ENCODE measurements at places on chromosomes 13 and 19.

DNA sequence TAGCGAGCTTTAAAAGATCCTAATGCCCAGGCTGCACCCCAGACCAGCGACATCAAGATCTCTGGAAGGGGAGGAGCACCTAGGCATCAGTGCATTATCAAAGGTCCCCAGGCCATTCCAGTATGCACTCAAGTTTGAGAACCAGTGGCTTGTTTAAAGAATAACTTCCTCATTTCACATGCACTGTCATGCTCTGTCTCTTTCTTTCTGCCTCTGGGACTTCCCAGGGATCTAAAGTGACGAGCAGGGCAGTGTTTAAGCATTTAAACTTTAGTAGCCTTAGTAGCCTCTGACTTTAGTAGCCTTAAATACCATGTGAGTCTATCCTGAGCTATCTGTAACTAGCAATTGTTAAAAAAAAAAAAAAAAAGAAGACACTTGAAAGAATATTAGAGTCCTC is 8.9 kb upstream of the FARP1 start:
- no peak for DNase-seq

- no peak for DNase-seq
Observed at GRCh38 chr19:55687281-55688201, 12.5 kb downstream of the EPN1 start.

DNA sequence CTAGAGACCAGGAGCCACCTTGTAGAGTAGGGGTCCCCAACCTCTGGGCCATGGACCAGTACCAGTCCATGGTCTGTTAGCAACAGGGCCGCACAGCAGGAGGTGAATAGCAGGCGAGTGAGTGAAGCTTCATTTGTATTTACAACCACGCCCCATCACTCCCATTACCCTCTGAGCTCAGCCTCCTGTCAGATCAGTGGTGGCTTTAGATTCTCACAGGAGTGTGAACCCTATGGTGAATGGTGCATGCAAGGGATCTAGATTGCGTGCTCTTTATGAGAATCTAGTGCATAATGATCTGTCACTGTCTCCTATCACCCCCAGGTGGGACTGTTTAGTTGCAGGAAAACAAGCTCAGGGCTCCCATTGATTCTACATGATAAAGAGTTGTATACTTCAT is 303.6 kb downstream of the KCNRG start:
- DNase-seq = no peak

- DNase-seq = no peak
Observed at GRCh38 chr19:1502433-1503088, 10.3 kb downstream of the ADAMTSL5 start.

DNA sequence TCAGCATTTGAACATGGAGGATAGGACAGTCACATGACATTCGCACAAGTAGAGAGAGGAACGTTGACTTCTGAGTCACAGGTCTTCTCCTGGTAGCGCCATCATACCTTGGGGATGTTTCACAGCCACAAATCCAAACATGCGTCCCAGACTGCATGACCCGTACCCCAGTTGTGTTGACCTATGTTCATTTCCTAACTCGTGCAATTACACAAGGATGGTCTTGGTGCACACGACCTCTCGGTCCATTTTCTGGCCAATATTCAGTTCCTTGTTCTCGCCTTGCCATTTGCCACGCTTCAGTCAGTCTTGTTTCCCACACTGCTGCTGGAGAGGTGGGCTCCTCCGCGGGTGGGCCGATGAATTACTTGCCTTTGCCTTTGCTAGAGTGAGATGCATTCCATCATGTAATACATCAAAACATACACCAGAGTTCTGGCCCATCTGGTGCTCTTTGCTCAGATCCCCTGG is 87.3 kb downstream of the COL4A2 start:
- DNase-seq = no peak

DNA sequence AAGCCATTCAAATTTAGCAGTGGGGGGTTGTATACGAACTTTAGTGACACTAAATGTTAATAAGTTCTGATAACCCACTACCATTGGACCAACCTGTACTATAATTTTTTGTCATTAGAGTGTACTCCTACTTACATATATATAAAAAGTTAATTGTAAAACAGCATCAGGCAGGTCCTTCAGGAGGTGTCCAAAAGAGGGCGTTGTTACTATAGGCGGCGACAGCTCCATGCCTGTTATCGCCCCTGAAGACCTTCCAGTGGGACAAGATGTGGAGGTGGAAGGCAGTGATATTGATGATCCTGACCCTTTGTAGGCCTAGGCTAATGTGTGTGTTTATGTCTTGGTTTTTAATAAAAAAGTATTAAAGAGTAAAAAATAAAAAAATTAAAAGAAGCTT is 27.5 kb downstream of the SPRYD7 start:
- DNase-seq = no peak

GRCh38 chr19:39112338-39112890 is 13.2 kb upstream of the PAK4 start:
- no peak for DNase-seq

GRCh38 chr13:75723901-75724300 is 87.8 kb downstream of the LMO7 start:
- DNase-seq = no peak

DNA sequence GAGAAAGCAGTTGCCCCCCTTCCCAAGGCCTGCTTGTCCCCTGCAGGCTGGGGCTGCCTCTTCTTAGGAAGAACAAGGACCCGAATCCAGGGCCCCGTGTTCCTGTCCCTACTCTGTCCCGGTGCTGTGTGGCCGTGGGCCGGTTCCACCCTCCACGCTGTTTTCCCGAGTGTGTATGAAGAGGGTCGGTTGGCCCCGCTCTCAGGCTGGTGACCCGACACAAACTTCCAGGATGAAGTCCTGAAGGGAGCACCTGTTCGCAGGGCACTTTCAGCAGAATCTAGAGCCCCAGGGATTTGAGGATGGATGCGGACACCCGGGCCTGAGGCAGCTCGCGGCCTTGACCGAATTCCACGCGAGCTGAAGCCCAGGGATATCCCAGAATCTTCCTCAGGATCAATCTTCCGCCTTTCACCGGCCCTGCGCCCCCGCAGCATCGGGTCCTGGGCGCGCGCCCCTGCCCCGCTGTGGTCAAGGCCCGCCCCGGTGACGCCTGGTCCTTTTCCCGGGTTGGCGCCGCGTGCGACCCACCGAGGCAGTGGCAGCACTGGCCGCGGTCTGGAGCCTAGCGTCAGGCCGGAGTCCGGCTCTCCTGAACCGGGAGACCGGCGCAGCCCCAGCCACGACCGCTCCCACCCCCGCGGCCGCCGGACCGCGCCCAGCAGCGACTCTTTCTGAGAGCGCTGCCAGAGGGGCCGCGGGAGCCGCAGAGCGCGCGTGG is 528 bp upstream of the CHST8 start:
- no peak for DNase-seq

DNA sequence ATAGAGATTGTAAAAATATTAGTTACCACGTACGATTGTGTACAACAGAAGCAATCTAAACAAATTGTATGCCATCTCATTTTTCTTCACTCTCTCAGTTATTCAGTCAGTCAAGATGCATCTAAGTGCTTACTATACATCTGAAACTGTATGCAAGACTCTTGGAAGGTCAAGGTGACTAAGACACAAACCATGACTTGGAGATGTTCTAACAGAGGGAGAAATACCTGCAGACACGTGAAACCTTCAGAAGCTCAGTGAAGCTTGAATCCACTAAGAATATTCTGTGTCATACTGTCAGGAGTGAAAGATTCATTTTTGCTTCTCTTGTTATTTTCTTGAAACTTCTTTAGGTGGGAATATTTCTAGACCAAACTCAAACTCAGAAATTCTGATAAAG is 365.4 kb downstream of the ITGBL1 start:
- DNase-seq = no peak

GRCh38 chr13:46593398-46593797 is 40.4 kb downstream of the LRCH1 start:
- DNase-seq = no peak

DNA sequence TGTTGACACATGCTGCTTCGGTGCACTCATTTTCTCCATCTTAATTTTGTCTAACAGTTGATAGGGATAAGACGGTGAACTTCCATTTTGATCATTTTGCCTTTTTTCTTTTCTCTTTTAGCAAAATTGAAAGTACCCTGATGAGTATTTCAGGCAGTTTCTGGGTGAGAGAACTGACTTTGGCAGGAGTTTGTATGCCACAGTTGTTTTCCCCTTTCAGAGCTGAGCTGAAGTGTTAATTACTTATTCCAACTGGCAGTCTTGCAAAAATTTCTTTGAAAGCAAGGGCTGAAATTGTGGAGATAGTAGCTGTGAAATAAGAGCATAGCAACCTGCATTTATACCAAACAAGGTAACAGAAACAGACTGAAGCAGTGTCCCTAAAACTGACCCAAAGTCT is 180.2 kb downstream of the SLITRK5 start:
- DNase-seq = no peak

DNA sequence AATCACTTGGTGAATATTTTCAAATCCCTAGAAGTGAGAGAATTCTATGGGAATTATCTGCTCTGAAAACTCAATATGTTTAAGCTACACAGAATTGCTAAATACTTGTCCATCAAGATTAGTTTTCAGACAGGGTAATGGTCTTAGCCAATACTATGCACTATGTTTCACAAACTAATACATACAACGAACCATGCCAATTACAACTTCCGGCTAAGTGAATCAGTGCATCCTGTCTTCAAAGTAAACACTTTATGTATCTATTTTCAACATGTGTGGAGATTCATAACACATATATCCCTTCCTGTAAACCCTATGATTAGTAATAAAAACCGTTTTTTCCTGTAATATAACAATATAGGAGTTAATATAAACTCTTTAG is 181.5 kb downstream of the POSTN start:
- no peak for DNase-seq

GRCh38 chr13:72521940-72522661 is 205.3 kb downstream of the MZT1 start:
- no peak for DNase-seq

DNA sequence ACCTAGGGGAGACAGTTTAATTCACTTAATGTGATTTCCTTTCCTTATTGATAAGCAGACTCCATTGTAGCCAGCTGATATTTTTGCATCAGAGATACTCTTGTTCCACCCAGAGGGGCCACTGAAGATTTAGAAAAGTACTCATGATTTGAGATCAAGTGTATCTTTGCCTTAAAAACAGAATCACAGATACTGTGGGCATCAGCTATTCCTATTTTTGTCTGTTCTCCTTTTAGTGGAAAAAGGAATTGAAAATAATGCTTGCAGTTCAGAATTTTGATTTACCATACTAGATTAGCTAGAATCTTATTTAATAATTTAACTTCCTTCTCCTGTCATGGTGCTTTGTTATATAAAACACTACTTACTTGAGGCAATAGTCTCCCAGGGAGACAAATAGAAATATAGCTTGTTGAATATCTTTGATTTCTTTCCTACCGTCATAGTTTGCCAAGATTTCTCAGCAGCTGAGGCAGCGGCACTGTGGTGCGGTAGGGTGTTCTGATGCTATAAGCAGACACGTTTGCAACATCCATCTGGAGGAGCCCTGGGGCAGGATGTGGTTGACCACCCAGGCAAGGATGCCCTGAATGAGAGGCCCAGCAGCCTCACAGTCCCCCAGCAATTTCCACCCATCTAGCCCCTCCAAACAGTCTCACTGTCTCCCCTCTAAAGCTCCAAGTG is 47.0 kb upstream of the RAP2A start:
- DNase-seq = no peak

DNA sequence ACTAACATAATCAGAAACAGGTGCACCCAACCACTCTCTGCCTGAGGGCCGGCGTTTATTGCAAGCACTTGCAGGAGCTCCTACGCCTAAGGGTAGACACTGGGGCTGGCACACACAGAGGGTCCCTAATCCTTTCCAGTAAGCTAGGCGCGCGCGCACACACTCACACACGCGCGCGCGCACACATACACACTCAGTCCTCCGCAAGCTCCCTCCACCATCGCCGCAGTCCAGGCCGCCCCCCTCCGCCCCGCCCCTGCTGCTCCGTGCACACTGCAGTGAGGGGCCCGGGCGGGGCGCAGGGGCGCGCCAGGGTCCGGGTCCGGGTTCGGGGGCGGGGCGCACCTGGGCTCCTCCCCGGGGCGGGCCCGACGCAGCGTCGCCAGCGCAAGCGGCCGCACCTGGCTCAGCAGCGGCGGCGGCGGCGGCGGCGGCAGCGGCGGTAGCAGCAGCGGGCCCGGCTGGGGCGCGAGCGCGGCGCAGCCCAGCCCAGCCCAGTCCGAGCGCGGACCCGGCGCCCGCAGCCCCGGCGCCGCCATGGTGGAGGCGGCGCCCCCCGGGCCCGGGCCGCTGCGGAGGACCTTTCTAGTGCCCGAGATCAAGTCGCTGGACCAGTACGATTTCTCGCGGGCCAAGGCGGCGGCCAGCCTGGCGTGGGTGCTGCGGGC is at the start of gene CAMSAP3:
Gene CAMSAP3, plus strand, starts transcription at position 398 of the 668 bp plus-strand sequence. Its CDS starts 140 bp downstream, at position 538.
- no peak for DNase-seq

DNA sequence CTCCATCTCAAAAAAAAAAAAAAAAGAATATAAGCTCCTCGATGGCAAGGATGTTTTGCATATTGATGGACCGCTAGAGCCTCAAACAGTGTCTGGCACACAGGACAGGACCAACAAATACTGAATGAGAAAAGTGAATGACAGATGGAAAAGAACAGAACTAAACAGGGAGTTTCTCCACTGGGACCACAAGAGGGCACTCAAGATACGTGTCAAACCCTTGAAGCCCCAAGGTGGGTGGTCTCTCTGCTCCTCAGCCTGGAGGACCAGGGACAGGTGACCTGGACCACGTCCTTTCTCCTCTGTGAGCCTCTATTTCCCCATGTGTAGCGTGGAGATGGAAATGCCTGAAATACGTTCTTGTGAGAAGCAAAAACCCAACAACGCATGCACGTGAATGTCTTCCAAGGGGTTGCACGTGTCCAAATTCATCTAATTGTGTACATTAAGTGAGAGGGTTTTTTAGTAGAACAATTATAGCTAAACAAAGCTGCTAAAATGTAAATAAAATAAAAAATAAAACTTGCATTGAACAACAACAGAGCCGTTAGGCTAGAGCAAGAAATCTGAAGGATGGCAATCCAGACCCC is 5.7 kb upstream of the CDC42EP5 start:
- DNase-seq = no peak

GRCh38 chr13:110306960-110307766 is at the start of the genes COL4A1 and COL4A2:
TSS of gene COL4A1 (minus strand) at chr13:110307157. CDS start at chr13:110307027, 130 bp downstream.
TSS of gene COL4A2 (plus strand) at chr13:110307284. CDS start at chr13:110307904, 620 bp downstream.
- DNase-seq = no peak

- DNase-seq = peak; percentile 89
Observed at GRCh38 chr19:49441210-49441959, at the start of gene SLC17A7. TSS of gene SLC17A7 (minus strand) at chr19:49441527. CDS start at chr19:49441379, 148 bp downstream.

DNA sequence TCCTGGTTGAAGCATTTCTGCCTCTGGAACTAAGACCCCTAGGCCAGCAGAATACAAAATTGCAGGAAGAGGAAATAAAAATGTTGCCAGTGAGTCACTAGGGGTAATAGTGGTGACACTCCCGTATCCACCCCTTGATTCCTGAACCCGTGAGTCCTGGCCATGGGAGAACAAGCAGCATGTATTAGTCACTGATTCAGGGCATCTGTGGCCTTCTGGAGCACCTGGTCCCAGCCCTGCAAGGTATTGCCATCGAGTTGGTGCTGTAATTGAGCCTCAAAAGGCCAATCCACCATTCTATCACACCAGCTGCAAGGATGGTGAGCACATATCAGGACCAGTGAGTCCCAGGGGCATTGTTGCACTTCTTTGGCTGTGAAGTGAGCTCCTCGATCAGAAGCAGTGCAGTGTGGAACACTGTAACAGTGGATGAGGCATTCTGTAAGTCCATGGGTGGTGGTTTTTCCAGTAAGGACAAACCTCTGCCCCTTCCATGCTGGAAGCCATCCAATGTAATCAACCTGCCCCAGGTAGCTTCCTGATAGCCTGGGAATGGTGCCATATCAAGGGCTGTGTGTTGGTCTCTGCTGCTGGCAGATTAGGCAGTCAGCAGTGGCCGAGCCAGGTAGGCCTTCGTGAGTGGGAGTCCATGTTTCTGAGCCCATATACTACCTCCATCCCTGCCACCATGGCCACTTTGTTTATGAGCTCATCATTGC is 39.6 kb downstream of the C1QTNF9 start:
- DNase-seq = no peak

All from suprapubic skin (tissue), 4 donors.